Glutamatergic neuron (in vitro differentiated cells): ENCODE measurements at places on chromosomes 7 and 10. TPM values are rescaled to one million over a fixed set of nuclear protein-coding genes. Genes with fewer than 3 reads are reported as not detected.
A peak's percentile ranks its signal among the peaks of the same experiment; 100 is the strongest.

DNA sequence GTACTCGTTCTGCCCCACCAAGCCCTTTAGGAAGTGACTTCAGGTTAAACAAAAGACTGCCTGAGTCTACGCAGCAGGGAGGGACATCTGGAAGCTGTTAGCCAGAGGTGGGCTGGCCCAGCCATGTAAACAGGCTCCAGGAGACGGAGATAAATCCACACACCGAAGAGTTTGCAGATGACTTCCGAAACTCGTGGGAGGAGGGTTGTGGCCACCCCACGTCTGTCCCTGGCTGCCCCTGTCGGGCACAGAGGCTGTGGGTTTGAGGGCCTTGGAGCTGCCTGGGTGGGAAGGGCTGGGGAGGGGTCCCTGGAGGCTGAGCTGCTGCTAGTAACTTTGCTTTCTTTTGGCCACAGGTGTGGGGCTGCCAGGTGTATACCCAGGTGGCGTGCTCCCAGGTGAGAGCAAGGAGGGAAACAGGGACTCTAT is 15.6 kb downstream of the ELN start:
- DNase-seq, result no peak

DNA sequence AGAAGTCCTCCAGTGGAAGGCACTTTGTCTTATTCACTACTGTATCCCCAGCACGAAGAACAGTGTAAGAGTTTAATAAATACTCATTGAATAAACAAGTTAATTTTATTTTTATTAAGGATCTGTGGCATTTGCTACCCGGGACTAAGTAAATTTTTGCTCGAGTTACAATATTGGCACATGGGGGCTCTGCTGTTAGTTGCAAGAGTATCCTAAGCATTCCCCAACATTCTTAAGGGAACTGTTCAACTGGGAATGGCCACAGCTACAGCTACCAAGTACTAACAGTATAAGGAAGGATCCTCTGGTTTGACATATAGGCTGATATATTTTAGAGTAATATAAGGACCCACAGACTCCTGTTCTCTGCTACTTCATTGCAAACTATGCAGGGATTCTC is 8.7 kb upstream of the LRRTM3 start:
- DNase-seq, result no peak

The STARD3NL gene
- total RNA-seq, result 158 TPM

GRCh38 chr10:72784551-72785351 is 92.8 kb downstream of the MCU start:
- peak; percentile 63 for DNase-seq

DNA sequence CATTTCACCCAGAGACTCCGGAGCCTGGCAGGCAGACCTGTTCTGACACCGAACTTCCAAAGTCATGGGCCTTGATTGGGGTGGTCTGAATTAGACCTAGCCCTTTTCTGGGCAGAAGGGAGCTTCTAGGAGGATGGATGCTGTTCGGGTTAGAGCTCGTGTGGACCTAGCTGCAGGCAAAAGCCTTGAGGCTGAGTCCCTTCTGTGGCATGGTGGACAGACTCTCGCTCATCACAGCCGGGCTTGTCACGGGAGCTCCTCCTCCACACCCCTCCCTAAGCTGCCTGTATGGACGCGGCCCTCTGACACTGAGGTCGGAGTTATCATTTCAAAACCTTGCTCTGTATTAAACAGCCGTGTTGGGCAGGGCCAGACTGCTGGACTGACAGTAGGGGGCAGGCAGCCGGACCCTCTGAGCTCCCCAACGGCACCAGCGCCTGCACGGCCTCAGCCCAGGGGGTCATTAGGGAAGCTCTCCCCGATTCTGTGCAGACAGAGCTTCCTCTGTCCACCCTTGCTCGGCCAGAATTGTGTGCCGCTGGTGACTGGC is 2.2 kb downstream of the IRF5 start:
- DNase-seq, result no peak
